Stimulated activated CD4-positive, alpha-beta T cell treated with anti-CD3 and anti-CD28 coated beads, Interleukin-15, amount 100 ng/mL, for 48 hours (primary cell): ENCODE measurements at places on chromosomes 4 and X.

DNA sequence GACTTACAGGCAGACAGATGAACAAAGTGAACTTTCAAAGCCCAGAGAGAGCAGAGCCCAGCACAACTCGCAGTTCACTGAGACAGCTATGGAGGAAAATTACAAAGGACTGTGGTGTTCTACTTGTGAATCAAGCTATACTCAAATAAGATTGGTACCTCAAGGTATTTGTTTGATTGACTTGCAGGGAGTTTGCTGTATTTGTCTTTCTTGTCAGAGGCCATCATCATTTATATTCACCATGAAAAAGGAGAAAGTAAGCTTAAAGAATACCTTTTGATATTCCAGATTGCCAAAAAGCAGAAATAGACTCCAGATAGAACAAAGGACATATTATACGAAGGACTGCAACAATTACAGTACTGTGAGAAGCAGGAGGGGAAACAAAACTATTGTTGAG, 1047.9 kb downstream of the RPA4 start:
- DNase-seq, result no peak

GRCh38 chrX:10098270-10098713, 58.5 kb upstream of the CLCN4 start:
- DNase-seq, result peak; percentile 48

DNA sequence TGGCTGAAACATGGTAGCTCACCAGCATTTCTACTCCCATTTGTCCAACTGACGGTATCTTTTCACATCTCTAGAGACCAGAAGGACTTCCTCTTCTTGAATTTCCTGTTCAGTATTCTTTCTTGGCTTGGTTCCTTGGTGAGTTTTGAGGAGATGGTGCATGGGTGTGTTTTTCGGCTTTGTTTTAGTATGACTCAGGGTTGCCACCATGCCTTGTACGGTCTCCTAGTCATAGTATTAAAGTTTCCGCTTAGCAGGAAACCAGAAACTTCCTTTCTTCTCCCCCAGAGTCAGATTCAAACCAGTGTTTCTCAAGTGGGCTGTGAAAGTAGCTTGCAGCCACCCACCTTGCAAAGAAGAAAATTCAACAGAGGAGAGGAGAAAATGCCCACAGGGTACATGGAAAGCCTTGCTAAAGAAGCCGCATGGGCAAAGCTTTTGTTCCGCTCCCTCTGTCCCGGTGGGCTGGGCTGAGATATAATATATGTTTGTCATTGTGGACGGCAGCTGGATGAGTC, 5.7 kb downstream of the CD99 start:
- no peak for DNase-seq

- DNase-seq, result no peak
Measured at GRCh38 chr4:9384126-9384525, 21.2 kb downstream of the USP17L30 start.

- DNase-seq, result no peak
Measured at GRCh38 chr4:82247171-82247570, 126.6 kb downstream of the HNRNPD start.
